Fibroblast of gingiva (primary cell): ENCODE measurements at places on chromosomes 6 and 20.

- DNase-seq, result no peak
Measured at GRCh38 chr6:131164506-131164905, 29.2 kb downstream of the AKAP7 start.

DNA sequence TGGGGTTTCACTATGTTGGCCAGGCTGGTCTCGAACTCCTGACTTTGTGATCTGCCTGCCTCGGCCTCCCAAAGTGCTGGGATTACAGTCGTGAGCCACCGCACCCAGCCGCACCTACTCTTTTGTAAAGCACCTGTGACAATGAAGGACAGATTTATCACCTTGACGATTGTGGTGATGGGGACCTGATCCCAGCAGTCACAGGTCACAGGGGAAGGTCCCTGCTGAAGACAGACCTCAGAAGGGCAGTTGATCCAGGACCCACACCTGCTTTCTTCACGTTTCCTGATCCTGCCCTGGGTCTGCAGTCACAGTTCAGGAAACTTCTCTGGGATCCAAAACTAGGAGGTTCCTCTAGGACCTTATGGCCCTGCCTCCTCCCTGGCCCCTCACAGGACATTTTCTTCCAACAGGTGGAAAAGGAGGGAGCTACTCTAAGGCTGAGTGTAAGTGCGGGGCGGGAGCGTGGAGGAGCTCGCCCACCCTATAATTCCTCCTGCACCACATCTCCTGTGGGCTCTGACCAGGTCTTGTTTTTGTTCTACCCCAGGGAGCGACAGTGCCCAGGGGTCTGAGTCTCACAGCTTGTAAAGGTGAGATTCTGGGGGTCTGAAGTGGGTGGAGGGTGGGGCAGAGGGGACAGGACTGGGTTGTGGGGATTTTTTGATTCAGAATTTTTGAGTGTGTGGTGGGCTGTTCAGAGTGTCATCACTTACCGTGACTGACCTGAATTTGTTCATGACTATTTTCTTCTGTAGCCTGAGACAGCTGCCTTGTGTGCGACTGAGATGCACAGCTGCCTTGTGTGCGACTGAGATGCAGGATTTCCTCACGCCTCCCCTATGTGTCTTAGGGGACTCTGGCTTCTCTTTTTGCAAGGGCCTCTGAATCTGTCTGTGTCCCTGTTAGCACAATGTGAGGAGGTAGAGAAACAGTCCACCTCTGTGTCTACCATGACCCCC lies 3.0 kb downstream of the HLA-E start:
- no peak for DNase-seq

DNA sequence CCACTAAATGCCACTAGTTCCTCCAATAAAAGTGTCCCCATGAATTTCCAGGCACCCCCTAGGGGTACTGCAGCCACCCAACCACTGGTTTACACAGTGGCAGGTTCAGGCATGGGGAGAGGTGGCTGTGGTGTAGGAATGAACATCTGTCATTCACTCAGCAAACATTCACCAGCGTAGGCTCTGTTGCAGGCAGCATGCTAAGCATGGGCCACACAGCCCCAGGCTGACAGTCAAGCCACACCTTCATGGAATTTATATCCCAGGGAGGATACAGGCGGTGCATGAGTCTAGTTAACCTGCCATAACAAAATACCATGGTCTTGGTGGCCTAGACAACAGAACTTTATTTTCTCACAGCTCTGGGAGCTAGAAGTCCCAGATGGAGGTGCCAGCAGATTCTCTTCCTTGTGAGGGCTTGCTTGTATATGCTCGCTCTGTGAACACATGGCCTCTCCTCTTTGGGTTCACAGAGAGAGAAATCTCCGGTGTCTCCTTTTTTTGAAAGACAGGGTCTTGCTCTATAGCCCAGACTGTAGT lies 135.7 kb downstream of the EYA2 start:
- no peak for DNase-seq

DNA sequence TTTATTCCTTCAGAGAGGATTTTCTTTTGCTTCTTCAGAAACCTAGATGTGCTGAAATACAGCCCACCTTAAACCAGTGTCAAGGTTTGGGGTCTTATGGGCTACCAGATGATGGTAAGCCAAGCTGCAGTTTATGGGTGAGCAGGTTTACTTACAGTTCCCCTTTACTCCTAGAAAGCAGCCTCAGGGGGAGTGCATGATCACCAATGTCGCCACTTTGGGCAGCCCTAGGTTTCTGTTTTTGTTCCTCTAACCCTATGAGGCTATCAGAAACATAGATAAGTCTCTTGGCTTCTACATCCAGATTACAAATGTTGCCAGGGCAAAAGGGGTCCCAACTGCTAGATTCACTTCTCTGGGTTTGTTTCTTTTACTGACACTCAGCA lies 67.2 kb downstream of the TRIM27 start:
- no peak for DNase-seq

GRCh38 chr6:138652824-138653223 lies 120.7 kb upstream of the CCDC28A start:
- peak; percentile 52 for DNase-seq

DNA sequence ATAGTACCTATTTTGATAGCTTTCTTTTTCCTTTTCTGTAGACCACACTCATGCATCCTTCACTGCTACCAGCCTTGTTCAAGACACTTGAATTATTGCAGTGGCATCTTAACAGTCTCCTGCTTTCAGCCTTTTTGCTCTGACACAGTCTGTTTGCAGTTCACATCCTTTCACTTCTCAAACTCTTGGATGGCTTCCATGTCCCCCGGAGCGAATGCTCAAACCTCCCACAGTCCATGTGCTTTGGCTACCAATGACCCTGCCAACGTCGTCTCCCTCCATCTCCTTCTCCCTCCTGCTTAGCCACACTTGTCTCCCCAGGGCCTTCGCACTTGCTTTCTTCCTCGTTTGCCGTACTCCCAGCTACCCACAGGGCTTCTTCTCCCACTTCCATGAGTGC lies 270.0 kb upstream of the ZFP64 start:
- DNase-seq, result no peak

- DNase-seq, result peak; percentile 30
Measured at GRCh38 chr20:49557449-49557848, 10.5 kb downstream of the PTGIS start.

- DNase-seq, result no peak
Measured at GRCh38 chr20:1827974-1828785, 67.0 kb upstream of the SIRPA start.

DNA sequence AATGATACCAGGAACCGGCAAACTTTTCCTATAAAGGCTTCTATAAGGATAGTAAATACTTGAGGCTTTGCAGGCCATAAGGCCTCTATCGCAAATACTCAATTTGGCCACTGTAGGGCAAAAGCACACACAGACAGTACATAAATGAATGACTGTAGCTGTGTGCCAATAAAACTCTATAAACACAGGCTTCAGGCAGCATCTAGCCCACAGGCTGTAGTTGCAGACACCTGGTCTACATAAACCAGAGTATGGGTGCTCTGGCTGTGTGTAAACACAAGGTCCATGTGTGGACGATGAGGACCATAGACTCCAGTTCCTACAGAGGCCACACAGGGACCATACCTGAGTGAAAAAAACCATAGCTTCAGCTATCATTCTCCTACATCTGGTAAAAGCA lies 52.2 kb downstream of the ZMYND8 start:
- peak; percentile 29 for DNase-seq

GRCh38 chr20:45450097-45450818 lies 19.3 kb upstream of the WFDC2 start:
- peak; percentile 54 for DNase-seq

- no peak for DNase-seq
Measured at GRCh38 chr6:138514860-138515540, 15.7 kb upstream of the NHSL1 start.

DNA sequence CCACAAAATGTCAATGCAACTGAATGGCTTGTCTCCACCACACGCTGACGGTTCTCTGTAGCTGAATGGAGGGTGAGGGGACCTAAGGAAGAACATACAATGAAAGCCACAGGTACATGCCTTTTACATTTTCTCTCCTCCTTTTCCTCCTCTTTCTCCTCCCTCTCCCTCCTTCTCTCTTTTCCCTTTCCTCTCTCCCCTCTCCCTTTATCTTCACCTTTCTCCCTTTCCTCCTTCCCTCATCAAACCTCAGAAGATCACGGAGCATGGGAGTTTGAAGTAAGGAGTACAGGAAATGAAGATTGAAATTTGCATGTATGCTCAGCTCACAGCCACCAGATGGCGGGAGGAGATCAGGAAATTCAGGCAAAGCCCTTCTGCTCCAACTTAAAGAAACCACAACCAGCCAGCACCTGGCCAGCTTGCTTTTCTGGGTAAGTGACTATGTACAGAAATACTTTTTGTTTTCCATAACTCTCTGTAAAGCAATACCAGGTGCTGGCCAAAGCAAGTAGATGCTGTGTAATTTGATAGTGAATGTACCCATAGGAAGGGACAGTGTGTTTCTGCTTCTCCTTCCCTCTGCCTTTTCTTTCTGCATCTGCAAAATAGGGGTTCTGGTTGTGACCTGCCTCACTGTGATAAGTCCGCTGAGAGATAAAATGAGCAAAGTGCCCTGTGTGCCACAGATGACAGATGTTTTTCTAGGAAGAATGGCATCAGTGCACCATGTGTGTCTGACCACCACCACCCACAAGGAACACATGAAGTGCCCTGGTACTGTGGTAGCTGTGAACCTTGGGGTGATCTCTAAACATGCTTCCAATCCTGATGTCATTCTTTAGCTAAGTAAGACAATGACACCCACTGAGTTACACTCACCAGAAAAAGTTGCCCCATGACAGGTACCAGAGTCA lies 18.6 kb upstream of the FOXO3 start:
- peak; percentile 79 for DNase-seq

- DNase-seq, result no peak
Measured at GRCh38 chr6:44653761-44654218, 266.3 kb downstream of the CDC5L start.

DNA sequence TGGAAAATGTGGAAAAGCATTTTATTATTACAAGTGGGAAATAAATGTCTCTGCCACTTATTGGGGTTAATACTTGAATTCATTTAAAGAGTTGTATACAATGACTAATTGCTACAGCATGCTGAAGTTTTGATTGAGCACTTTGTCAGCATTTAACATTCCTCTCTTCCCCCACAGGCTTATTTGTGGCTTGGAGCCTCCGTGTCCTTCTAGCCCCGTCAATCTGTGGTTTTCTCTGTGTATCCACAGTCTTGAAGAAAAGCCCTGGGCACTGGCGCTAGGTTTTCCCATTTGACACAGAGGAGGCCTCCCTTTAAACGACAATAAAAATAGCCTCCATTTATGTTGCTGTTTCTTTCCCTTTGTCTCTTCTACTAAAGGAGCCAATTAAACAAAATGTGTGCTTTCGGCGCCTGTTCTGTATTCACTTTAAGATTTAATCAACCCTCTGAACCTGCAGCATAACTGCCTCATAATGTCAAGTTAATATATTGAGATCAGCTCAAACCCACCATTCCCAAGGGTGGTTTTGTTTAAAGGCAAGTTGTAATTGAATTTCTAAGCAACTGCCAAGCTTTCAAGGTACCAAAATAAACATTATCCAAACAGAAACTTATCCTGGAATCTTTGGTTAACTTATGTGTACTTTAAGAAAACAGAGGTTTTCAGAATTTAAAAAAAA lies 326.6 kb upstream of the RNF24 start:
- peak; percentile 30 for DNase-seq

GRCh38 chr6:55443238-55444134 lies 116.2 kb downstream of the GFRAL start:
- DNase-seq, result peak; percentile 80

DNA sequence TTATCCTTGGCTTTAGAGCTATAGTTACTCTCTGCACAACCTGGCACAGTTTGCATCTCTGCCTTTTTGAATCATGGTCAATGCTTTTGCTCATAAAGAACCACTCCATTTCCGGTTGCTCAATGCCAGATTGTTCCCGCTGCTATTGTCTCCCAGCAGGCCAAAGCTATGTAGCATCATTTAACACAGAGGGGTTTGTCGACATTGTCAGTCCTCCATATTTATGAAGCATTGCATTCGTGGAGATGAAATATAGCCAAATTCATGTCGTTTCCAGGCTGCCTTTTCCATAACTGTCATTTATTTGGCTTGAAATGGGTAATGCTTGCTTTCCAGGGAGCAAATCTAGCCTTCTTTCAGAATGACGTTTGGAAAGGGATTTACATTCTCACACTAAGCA lies 598.8 kb downstream of the EPHA7 start:
- no peak for DNase-seq

DNA sequence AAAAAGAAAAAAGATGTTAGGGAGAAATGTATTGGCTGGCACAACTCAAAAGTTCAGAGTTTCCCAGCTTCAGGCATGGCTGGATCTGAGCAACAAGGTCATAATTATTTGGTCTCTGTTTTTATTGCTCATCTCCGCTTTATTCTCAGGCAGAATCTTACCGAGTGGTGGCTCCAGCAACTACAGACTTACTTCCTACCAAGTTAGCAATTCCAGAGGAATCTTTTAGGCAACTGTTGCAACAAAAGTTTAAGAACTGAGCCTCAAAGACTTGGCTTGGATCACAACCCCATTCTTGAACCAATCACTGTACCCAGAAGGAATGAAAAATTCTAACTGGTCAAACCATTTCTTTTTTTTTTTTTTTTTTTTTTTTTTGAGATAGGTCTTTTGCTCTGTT lies 35.5 kb upstream of the NCOA3 start:
- peak; percentile 82 for DNase-seq

DNA sequence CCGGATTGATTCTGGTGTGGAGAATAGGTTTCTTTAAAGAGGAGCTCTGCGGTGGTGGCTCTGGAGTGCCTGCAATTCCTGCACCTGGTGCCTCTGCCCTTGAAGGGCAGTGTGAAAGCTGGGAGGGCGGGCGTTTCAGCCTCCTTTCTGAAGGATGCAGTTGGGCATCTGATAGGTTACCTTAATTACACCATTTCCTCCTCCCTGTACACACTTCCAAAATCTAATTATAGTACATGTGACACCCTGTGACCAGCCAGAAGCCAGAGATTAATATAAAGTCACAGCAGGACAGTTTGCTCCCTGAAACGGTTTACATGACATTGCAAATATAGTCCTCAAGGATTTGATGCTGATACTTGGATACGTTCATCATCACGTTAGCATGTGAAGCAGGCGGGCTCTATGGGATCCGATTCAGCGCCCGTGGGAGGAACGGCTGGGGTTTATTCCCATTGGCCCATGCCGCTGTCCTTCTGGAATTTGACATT lies 548.2 kb downstream of the QKI start:
- no peak for DNase-seq

- DNase-seq, result no peak
Measured at GRCh38 chr6:70985156-70985555, 28.3 kb upstream of the B3GAT2 start.

GRCh38 chr6:82720992-82721391 lies 344.6 kb downstream of the UBE3D start:
- DNase-seq, result no peak
